ENCODE measurements at places on chromosomes 3 and 15.

- no peak for DNase-seq
These were observed 23.4 kb downstream of the NCEH1 start for GRCh38 chr3:172687501-172687900.

DNA sequence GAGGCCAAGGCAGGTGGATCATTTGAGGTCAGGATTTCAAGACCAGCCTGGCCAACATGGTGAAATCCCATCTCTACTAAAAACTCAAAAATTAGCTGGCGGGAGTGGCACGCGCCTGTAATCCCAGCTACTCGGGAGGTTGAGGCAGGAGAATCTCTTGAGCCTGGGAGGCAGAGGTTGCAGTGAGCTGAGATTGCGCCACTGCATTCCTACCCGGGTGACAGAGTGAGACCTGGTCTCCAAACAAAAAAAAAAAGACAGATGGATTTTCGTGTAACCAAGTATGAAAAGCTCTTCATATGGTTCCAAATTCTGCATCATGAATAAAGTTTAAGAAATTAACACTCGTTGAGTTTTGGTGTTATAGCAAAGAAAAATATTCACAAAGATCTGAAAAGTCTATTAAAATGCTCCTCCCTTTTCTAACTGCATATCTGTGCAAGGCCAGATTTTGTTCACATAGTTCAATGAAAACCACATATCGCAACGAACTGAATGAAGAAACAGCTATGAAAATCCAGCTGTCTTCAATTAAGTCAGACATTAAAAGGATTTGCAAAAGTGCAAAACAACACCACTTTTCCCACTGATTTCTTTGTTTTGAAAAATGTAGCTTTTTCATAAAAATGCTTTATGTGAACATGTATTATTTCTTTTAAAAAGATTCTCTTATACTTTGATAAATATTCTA is 23.8 kb upstream of the FBLN2 start:
- peak; percentile 81 for DNase-seq

- peak; percentile 83 for DNase-seq
These were observed 187.9 kb downstream of the OPA1 start for GRCh38 chr3:193780810-193781478.

DNA sequence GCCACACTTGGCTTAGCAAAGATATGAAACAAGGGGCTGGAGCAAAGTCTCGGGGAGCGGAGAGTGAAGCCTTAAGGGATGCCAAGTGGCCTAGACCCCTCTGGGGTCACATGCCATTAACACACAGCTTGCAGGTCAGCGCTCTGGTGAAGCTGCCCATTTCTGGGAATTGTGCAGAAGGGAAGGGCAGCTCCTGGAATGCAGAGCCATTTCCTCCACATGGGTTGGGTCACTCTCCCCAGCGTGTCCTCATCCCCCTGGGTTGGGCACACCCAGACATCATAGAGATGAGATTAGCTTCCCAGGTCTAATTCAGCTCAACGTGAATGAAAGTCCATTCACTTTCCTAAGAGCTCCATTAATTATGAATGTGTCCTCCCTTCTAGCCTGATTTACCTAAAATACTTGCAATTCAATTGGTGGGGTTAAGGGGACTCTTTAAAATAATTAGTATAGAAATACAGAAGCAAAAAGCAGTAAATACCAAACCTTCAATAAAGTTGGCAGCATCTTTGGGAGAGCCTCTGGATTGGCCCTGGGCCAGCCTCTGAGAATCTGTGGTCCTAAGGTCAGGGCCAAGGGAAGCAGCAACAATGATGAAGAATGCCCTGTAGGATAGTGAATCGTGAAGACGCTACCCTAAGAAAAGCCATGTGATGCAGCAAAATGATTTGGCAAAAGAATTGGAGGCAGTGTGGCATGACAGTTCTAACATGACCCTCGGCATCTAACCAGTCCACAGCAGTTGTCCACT is 17.8 kb downstream of the MRAS start:
- DNase-seq, result no peak

- DNase-seq, result no peak
These were observed 73.9 kb upstream of the TMEM108 start for GRCh38 chr3:132964266-132964665.

DNA sequence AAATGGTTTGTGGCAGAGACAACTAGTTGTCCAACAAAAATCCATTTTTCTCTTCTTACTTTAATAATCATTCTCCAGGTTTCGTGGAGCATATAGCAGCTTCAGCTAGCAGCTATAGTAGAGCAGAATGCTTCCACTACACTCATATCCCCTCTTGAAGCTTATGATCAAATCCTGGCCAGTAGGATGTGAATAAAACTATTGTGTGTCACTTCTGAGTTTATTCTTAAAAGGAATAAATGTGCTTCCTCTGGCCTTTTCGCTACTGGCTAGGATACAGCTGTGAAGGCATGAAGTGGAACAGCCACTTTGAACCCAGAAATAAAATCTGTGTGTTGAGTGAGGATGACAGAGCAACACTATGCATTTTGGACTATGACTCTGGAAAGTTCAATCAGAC is 7.8 kb upstream of the CPOX start:
- DNase-seq, result no peak

DNA sequence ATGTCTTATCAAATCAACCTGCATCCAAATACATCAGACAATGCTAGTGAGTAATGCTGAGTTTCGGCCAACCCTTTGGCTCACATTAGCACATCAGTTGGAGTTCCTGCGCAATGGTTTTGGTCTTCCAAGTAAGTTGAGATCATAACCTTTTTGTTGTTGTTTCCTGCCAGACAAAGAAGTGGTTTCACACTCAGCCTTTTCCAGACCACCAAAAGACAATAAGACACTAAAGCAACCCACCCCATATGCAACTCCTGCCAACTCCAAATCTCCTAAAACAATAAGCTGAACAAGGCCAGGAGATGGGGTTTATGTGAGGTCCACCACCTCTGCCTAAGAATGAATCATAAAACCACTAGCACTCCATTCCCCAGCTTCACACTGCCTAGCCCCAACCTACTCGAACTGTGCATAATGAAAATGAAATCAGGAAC is 177.0 kb downstream of the ERC2 start:
- peak; percentile 95 for DNase-seq

DNA sequence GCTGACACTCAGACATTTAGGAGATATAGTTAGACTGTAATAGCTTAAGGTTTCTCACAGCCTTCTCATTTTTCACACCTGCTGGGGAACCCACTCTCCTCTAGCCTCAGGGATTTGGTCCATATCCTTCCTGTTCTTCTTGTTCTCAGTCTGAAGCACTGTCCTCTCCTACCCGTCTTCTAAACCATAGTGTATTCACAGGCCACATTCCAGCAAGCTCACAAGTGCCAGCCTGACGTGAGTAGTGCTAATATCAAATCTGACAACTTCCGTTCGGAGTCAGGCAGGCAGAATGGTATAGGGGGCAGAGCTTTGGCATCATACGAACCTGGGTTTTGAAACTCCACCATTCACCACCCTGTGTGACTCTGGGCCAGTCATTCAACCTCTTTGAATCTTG is 6.9 kb upstream of the CA12 start:
- no peak for DNase-seq

DNA sequence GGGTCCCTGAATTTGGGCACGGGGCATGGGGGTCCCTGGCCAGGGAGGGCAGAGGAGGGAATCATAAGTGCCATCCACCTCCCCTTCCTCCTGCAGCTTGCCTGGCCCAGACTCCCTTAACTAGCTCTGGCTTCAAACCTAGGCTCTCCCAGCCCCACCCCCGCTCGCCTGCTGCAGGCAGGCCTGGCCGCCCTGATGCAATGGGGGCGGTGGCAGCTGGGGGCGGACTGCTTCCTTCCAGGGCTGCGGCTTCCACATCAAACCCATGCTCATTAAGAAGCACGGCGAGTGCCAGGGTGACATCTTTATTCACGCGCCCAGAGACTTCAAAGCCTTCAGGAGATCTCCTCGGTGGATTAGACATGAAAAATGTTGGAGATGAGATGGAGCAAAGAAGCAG is 123.1 kb downstream of the TPRA1 start:
- no peak for DNase-seq

- DNase-seq, result no peak
These were observed 46.8 kb downstream of the CDIN1 start for GRCh38 chr15:36626141-36626800.

GRCh38 chr3:10524799-10525301 is 19.5 kb upstream of the ATP2B2 start:
- no peak for DNase-seq

GRCh38 chr3:102224171-102224570 is 210.6 kb upstream of the ZPLD1 start:
- peak; percentile 34 for DNase-seq

- peak; percentile 52 for DNase-seq
These were observed 146.2 kb upstream of the SEMA6D start for GRCh38 chr15:47570881-47571640.

- no peak for DNase-seq
These were observed 64.8 kb downstream of the STRIT1 start for GRCh38 chr3:155228676-155229075.

Data from cardiac muscle cell (in vitro differentiated cells and primary cell).